Stimulated activated CD8-positive, alpha-beta memory T cell treated with anti-CD3 and anti-CD28 coated beads, Interleukin-15, amount 100 ng/mL, for 4 hours (primary cell): ENCODE measurements at places on chromosomes 5 and 9.

- DNase-seq, result no peak
Measured at GRCh38 chr9:123998278-123998925, 13.2 kb upstream of the LHX2 start.

GRCh38 chr5:73796164-73797131, 170.5 kb downstream of the ARHGEF28 start:
- no peak for DNase-seq

GRCh38 chr5:168481330-168481788, 4.9 kb upstream of the RARS1 start:
- no peak for DNase-seq

- no peak for DNase-seq
Measured at GRCh38 chr5:168867241-168867640, 288.1 kb upstream of the PANK3 start.

DNA sequence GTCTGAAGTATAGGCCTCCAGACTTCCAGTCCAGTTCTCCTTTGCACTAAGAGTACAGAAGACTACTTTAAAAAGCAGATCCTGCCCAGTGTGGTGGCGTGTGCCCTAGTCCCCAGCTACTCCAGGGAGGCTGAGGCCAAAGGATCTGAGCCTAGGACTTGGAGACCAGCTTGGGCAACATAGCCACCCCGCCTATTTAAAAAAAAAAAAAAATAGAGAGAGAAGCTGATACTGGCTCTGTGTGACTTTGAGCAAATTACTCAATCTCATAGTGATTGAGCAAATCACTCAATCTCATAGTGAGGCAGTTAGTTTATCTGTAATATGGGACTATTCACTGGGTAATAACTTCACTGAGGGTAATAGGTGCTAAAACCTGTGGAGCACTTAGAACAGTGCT, 43.6 kb upstream of the KDM4C start:
- DNase-seq, result no peak

DNA sequence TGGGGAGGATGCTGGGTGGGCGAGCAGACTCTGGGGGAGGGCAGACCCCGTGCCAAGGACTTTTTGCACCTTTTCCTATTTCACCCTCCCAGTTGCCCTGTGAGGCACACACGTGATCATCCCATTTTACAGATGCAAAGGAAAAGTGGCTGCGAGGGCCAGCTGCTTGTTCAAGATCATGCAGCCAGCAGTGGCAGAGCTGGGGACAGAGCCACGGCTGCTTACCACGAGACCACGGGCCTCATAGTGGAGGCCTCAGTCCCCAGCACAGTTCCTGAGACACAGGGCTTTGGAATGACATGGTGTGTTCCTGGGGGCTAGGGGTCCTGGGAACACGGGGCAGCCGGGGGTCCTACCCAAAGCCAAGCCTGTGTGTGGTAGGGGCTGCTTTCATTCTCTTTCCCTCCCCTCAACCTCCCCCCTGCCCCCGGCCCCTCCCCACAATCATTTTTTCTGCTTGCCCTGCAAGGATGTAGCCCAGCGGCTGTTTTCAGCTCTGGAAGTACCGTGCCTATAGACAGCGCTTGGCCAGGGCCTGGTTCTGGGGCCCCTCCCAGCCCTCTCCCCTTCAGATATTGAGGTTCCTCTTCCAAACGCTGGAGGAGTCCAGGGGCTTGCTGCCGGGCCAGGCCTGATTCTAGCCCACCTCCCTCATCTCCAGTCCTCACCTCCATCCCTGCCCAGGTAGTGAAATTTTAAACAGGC, 58.5 kb upstream of the IER5L start:
- no peak for DNase-seq

GRCh38 chr5:31066655-31067328, 126.7 kb upstream of the CDH6 start:
- no peak for DNase-seq

DNA sequence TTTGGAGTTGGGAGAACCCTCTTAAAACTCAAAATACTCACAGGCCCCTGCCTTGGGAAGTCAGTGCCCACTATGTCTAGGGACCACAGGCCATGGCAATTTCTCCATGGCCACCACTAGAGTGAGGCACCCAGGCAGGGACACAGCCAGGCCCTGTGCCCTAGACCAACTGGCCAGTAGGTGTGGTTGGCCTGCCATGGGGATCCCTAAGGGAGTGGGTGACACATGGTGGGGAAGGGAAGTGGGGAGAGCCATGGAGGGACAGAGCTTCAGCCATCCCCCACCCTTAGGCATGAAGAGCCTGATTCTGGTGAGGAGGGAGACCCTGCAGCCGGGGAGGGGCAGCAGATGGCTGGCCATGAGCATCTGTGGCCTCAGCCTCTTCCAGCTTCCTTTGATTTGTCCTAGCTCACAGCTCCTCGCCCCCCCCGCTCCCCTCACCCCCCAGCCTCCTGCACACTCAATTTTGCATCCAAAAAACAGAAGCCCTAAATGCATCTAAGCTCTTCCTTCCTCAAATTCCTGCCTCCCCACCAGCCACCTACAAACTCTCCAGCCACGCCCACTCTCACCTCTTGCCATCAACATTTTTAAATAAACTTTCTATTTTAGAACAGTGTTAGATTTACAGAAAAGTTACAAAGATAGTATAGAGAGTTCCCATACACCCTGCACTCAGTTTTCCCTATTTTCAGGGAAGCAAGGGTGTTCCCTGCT, 1.6 kb upstream of the DBN1 start:
- DNase-seq, result no peak

DNA sequence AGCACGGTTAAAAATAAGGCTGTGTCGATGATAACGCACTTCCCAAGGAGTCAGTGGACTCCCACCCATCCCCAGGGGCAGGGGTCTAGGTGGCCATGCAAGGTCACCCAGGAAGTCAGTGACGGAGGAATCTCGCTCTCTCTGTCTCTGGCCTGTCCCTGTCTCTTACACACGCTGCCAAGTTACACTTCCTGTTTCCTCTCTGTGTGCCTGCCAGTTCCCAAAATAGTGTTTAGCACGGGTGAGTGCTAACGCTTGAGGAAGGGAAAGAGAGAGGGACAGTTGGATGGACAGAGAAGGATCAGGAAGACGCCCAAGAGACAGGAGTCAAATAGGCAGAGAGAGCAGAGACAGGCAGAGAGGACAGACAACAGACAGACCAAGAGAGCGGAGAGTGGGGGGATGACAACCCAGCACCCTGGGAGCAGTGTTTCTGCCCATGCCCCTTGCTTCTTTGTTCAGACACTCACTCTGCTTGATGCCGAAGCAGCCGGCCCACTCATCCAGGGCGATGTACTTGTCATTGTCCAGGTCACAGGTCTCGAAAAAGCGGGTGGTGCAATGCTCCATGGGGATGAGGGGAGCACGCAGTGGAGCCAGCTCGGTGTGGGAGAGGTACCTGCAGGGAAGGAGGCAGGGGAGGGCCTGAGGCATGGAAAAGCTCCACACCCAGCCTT, 23.0 kb downstream of the SPARC start:
- no peak for DNase-seq

DNA sequence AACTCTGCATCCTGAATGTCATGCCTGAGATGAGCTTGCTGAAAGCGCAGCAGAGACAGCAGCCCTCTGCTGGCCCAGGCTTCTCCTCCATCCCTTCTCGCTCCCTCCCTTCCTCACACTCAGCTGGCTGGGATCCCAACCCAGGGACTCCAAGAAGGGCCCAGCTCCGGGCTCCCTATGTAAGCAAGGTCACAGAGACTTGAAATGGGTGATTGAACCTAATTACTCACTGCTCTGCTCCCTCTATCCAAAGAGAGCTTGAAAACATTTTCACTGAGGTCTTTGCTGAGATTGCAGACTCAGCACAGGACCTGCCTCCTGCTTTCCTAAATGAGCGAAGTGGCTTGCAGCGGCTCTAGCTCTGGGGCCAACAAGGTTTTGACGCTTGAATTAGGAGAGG, 42.8 kb downstream of the RAPGEF1 start:
- DNase-seq, result no peak

GRCh38 chr5:87433945-87434344, 21.2 kb upstream of the CCNH start:
- no peak for DNase-seq

GRCh38 chr5:143737062-143737461, 74.9 kb upstream of the HMHB1 start:
- DNase-seq, result no peak

DNA sequence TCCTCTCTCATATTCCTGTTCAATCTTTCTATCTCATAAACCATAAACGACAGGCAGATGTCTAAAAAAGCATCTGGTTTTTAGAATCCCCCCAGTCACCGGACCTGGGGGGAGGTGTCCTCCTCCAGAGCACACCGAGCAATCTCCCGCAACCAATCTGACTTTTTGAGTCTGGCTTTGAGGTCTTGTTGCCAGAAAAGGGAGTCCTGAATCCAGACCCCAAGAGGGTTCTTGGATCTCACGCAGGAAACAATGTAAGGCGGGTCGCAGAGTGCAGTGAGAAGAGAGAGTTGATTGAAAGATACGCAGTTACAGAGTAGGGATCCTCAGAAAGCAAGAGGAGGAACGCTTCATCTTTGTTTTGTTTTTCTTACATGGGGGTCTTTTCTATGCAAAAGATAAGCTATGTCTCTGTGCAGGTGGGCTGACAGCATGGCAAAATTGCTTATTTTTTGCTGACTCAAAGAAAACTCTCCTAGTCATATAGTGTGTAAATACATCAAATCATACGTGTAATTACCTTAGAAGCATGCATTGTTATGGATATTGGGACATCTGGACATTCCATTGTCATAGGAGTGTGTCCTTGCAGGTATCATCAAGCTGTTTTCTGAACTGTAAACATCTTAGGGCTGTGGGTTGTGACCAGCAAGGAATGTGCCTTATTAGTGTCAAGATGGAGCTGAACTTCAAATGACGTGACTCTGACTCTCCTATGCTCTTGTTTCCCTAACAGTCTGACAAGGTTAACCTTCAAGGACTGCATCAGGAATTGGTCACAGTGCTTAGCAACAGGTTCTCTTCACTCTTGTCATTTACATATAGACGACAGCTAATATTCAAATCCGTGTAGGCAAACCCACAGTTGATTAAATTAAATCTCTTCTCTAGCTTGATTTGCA, 159.3 kb upstream of the DAPK1 start:
- DNase-seq, result no peak

- DNase-seq, result no peak
Measured at GRCh38 chr9:130825351-130825651, 9.8 kb upstream of the ABL1 start.

DNA sequence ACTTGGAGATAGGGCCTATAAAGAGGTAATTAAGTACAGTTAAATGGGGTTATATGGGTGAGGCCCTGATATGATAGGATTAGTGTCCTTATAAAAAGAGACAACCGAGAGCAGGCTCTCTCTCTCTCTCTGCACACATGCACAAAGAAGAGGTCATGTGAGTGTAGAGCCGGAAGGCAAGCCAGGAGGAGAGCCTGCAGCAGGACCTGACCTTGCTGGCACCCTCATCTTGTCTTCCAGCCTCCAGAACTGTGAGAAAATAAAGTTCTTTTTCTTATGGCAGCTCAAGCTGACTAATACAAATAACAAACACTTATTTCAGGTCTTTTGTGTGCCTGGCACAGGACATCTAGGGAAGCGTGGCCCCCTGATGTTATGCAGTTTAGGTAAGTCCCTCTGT, 62.1 kb downstream of the ARHGAP26 start:
- no peak for DNase-seq

- no peak for DNase-seq
Measured at GRCh38 chr9:20474496-20474895, 147.8 kb downstream of the MLLT3 start.

DNA sequence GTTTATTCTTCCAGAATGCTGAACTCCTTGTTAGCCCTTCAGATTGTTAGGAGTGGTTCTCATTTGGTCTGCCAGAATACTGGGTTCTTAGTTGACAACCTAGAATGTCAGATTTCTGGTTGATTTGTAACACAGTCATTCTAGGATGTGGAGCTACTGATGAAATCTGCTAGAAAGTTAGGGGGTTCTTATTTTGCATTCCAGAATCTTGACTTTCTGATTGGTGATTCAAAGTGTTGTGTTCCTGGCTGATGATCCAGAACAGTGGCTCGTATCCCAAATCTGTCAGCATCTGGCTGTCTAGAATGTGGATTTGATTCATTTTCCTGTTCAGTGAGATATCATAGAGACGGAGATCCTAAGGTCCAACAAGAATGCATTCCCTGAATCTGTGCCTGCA, 21.9 kb downstream of the PTGS1 start:
- no peak for DNase-seq

GRCh38 chr5:61307611-61308010, 24.4 kb upstream of the ZSWIM6 start:
- no peak for DNase-seq

DNA sequence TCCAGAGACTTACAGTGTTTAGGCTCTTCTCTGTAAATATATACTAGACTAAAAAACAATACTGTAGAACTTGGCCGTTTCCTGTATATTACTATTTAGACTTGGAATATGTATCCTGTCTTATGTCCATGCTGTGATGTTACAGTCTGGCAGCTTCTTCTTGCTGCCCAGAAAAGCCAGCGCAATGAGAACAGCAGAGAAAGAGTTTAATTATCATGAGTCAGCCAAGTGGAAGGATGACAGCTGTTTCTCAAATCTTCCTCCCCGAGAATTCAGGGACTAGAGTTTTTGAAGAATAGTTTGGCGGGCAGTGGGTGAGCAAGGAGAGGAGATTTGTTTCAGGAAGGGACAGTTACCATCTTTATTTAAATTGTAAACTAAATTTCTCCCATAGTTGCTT, 37.5 kb downstream of the NAA35 start:
- no peak for DNase-seq

- DNase-seq, result no peak
Measured at GRCh38 chr9:13728131-13728530, 448.6 kb upstream of the MPDZ start.

DNA sequence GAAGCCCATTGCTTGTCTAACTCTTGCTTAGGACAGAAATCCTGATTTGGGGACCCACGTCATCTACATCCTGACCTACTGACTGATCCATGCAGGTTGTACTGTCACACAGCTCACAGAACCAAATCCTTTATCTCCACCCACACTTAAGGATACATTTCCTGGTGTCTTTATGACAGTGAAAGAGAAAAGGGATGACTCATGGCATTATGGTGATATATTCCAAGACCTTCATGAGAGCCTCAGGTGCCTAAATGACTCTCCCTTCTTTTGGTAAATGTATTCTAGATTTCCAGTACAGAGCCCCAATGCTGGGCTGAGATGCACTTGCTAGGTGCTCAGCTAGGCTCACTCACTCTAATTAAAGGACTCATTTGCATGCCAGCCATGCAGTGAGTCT, 26.0 kb upstream of the DMRT2 start:
- DNase-seq, result no peak

- DNase-seq, result no peak
Measured at GRCh38 chr5:109805472-109805871, 115.7 kb downstream of the MAN2A1 start.

DNA sequence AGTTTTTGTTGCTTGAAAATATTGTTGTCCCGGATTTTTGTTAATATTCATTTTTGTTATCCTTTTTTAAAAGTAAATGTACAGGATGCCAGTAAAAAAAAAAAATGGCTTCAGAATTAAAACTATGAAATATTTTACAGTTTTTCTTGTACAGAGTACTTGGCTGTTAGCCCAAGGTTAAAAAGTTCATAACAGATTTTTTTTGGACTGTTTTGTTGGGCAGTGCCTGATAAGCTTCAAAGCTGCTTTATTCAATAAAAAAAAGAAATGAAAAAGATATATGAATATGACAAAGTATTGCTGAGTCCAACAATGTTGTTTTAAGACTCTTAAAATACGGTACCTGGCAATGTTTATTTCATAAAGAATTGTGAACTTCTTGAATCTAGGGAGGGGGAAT, 82.9 kb downstream of the PIK3R1 start:
- DNase-seq, result no peak
